ENCODE measurements at places on chromosomes 5 and 9.

- no peak for DNase-seq
Measured at GRCh38 chr9:68462105-68462775, 78.4 kb downstream of the TMEM252 start.

DNA sequence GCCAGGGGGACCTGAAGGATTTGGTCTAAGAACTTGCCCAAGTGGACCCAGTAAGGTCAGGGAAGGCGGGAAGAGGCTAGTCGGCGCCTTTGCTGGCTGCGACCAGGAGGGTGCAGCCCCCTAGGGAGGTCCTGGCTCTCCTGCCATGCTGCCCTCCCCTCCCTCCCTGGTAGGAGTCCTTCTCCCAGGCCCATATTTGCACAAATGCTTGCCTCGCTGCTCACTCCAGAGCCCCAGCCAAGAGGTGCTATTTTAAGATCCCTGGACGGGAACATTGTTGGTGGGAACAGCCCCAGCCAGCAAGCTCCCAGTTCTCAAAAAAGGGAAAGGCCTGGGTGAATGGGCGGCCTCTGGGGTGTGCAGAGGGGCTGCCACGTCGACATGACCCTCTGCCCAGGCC lies 4.3 kb upstream of the IL17B start:
- DNase-seq, result peak; percentile 94

DNA sequence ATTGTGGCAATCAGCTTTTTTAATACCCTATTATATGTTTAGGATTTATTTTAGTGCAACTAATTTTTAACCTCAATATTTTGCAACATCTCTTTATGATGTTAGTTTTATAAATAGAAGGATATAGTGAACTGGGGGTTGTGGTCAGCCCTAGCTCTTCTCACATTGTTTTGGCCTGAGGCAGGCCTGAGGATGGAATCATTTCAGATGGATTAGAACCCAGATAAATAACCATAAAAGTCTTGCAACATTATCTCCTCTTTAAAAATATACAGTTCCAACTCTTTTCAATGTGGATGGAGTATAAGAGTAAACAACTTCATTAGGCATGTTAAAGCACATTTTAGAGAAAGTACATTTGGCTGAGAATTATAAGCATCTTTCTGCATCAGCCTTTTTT lies 522.7 kb downstream of the NR2F1-AS1 start:
- no peak for DNase-seq

DNA sequence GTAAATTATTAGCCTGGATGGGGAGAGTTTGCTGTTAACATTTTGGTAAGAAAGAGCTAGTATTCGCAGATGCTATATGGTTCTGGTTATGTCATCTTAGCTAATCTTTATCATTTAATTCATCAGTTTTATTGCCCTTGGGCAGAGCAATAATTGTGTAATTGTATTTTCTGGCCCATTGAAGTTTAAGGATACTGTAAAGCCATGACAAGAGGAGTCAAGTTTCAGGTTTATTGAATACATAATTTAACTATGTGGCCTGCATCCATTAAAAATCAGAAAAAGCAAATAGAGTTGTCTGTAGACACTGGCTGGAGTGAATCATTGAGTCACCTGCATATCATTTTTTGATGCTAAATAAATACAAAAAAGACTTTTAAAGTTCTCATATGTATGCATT lies 255.8 kb downstream of the PRELID2 start:
- no peak for DNase-seq

DNA sequence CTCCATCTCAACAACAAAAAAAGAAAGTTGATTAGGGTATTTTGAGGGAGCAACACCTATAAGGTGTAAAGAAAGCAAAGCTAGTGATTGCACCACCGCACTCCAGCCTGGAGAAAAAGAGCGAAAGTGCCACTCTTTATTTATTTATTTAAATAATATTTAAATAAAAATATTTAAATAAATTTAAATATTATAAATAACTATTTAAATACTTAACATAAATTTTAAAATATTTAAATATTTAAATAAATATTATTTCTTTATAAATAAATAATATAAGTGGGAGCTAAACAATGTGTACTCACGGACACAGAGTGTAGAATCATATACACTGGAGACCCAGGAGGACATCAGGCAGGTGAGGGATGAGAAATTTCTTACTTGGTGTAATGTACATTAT lies 64.4 kb upstream of the TRIO start:
- no peak for DNase-seq

GRCh38 chr9:21392270-21392669 lies 7.1 kb upstream of the IFNA2 start:
- DNase-seq, result no peak

DNA sequence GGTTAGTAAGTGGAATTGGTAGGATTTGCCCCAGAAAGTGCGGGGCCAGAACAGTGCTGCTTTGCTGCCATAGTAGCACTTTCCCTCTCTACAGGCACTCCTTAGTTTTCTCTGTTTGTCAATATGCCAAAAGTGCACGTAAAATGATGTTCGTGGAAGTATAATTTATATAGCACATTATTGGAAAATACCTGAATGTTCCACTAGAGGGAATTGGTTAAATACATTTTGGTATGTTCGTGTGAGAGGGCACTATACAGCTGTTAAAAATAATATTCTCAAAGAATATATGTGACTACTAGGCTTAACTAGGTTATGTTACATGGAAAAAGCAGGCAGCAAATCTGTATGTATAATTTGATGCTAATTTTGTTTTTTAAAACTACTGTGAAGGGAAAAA lies 184.0 kb upstream of the GDNF start:
- DNase-seq, result no peak

DNA sequence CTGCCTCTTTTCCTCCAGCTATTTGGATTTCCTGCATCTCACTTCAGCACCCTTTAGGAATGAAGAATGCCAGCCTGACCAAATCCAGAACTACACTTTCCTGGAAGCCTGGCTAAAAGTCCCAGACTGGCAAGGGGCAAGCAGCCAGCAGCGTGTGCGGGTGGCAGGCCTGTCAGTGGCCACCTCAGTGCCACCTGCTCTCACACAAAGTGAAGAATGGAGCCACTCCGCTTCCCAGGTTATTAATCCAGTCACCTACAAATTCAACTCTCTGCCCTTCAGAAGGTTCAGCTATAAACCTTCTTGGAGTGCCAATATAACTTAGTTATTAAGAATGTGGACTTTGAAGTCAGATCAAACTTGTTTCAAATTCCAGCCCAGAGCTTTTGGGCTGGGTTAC lies 6.7 kb upstream of the ALDOB start:
- DNase-seq, result no peak

GRCh38 chr5:170113522-170113900 lies 7.8 kb downstream of the FOXI1 start:
- no peak for DNase-seq

Data from ascending aorta (tissue), 2 donors.